ENCODE measurements at places on chromosomes 5 and 9.

DNA sequence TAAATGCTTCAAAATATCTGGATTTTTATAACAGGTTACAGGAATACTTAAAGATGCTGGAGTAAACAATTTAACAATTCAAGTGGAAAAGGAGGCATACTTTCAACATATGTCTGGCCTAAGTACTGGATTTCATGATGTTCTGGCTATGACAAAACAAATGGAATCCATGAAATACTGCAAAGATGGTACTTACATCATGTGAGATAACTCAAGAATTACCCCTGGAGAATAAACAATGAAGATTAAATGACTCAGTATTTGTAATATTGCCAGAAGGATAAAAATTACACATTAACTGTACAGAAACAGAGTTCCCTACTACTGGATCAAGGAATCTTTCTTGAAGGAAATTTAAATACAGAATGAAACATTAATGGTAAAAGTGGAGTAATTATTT lies 35.6 kb downstream of the SLC30A5 start:
- DNase-seq = no peak

DNA sequence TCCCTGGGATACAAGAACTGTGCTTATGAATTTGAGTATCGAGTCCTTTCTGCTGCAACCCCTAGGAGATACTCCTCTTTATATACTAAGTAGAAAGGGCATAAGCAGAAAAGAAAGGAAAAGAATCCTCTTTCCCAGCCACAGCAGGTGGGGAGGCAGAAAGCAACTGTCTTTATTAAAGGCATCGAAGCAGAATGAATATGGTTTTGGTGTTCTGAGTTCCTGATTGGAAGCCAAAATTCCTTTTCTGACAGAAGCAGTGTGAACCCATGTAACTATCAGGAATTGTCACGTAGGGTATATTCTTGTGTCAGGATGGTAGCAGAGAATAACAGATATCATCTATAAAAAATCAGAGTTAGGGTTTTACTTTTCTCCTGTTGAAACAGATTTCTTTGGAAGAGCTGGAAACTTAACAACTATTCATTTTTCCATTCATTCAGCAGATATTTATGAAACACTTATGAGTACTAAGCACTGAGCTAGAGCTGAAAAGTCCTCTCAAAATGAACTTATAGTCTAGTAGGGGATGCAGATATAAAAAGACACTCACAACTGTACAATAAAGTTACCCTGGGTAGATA lies 96.5 kb upstream of the LHFPL2 start:
- no peak for DNase-seq

DNA sequence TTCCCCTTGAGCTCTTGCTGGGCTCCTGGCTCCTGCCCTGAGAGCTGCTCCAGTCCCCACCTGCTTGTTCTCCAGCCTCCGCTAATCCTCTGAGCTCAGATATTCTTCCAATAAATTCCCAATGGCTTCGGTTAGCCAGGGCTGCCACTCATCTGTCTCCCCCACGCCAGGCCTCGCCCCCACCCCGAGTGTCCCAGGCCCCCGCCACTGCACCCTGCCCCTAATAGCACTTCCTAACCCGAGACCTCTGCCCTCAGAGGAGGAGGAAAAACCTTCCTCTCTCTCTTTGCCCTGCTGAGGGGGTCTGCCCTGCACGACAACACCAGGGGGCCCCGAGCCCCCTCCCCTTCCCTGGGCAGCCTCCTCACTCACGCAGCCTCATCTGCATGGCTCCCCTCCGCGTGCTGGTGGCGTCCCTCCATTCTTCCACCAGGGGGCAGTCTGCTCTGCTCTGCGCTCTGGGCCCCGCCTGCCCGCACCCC lies 5.4 kb upstream of the LCN15 start:
- DNase-seq = no peak

- no peak for DNase-seq
Measured at GRCh38 chr5:136014049-136015002, 14.5 kb upstream of the TGFBI start.

GRCh38 chr9:72129271-72130156 lies 19.7 kb upstream of the GDA start:
- DNase-seq = no peak

DNA sequence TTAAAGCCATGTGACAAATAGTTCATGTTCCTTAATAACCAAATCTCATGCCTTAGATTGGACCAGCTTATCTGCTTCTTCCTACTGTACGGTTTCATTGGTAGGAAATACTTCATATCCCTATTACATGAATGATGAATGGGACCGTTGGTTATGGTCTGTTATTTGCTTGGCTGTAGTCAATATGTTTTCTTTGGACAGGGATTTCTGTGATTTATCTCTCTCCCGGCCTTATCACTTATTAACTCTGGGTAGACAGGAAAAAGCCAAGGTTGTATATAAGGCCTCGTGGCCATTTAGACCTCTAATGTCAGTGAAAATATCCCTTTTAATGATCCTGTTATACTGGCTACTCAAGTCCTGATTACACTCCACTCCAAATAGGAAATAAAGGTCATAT lies 330.6 kb downstream of the EBF1 start:
- DNase-seq = no peak

DNA sequence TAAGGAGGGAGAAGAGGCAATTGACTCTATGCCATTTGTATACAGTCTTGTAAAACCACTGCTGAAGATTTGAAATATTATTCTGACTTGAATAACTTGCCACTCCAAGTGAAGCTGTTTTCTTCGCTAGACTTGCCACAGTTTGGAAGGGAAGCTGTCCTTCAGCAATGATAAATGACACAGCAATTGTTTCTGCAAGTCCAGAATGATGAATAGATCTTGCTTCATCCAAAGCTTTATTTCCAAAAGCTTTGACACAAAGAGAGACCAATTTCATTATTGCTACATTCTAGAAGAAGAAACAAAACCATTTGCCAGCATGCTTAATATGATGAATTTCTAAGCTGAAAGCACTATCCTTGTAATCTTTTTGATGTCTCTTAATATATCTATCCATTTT lies 73.7 kb downstream of the ZNF366 start:
- DNase-seq = no peak

GRCh38 chr9:37899041-37899440 lies 4.9 kb downstream of the SLC25A51 start:
- DNase-seq = no peak

All from NCI-H510A treated with DMSO at 0.1 percent for 48 hours (cell line).